ENCODE measurements at places on chromosomes 4 and X.

- no peak for DNase-seq
These were observed 183.8 kb downstream of the PTTG2 start for GRCh38 chr4:38144031-38144430.

DNA sequence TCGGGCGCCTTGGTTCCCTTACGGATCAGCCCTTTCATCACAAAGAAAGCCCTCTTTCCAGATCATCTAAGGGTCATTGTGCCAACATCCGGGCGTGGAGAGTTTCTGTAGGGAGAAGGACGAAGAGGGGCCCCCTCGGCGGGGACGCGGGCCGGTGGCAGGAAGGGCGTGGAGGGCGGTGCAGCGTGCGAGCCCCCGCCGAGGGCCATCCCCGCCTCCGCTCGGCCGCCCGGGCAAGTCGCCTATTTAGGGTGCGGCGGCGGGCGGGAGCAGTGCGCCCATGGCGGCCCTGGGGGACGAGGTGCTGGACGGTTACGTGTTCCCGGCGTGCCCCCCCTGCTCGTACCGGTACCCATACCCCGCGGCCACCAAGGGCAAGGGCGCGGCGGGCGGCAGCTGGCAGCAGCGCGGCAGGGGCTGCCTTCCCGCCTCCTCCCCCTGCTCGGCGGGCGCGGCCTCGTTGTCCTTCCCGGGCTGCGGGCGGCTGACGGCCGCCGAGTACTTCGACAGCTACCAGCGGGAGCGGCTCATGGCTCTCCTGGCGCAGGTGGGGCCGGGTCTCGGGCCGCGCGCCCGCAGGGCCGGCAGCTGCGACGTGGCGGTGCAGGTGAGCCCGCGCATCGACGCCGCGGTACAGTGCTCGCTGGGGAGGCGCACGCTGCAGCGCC, at the start of gene ZAR1:
ZAR1 (plus strand) TSS at position 241 of the 668 bp plus-strand sequence; CDS start at position 281, 40 bp downstream.
- DNase-seq, result no peak

DNA sequence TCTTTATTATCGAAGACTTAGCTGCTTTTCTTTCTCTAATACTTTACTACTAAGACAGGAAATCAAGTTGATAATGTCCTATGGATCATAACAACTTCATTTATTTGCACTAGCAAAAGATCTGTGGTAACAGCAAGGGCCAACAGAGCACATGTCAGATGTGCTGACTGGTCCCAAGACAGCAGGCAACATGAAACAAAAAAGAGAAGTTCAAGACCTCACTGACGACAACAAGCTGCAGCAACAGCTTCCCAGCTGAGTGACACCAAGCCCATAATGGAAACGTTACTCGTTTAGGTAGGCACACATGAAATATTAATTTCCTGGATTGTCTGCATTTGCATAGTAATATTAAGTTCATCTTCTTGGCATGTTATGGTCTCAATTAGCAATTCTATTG, 126.9 kb downstream of the UNC5C start:
- DNase-seq, result no peak

GRCh38 chr4:112234952-112235609, 3.5 kb downstream of the AP1AR start:
- DNase-seq, result peak; percentile 64

DNA sequence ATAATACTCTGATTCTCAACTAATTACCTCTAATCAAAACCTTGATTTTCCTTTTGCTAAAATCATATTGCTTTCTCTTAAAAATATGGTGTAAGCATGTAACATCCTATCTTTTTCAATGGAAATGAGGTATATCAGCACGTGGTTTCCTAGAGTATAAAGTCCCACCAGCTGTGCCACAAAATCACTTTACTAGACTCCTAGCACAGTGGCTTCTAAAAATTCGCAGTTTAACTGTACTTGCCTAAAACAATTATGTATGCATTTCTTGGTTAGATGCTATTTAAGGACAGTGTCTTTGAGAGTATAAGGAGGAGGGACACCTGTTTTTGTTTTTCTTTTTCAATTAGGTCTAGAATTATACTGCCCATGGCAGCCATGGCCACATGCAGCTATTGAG, 62.8 kb downstream of the GK start:
- DNase-seq, result no peak

- no peak for DNase-seq
These were observed 23.4 kb downstream of the ABHD18 start for GRCh38 chr4:127988638-127989037.

- no peak for DNase-seq
These were observed 48.9 kb upstream of the GRID2 start for GRCh38 chr4:92254767-92255442.

Measured in retinal pigment epithelial cell (primary cell).